Mammary microvascular endothelial cell (primary cell): ENCODE measurements at places on chromosomes 2 and 18. TPM values are rescaled to one million over a fixed set of nuclear protein-coding genes. Genes with fewer than 3 reads are reported as not detected.

Gene XPO1
- total RNA-seq, result 104 and 136 TPM in 2 replicates

Gene MYCN
- 0.39 and 0.73 TPM in 2 replicates for total RNA-seq

Gene MAB21L4
- not detected in 2 replicates for total RNA-seq

Gene TOGARAM2
- total RNA-seq, result not detected in 2 replicates

Gene TMEM247
- not detected in 2 replicates for total RNA-seq
